Activated T-cell treated with anti-CD3 and anti-CD28 coated beads for 48 hours (primary cell): ENCODE measurements at places on chromosomes 5 and 9.

DNA sequence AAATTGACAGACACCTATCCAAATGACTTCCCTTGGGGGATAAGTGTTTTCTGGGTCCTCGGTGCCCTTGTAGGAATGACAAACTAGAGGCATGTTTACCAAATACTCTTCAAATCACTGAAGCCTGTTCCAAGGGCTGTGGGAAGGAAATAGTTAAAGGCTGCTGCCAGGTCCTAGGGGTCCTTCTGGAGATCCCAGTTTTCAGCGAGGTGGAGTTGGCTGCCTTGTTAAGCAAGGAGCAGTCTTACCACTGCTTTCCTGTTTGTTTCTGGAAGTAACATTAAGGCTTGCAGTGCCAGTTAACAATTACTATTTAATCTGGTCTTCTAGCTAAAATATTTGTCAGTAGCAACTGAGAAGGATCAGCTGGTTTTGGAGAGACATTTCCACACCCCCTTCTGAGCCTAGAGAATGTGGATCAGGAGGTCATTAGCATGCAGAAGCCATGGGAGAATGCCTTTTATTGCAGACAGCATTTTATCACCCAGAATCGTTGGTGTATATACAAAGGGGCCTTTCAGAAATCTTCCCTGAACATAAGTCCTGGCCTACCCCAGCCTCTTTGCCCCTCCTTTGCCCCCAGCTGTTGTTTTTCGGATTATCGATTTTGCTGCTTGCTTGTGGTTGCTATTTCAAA is 238.8 kb downstream of the DMAC1 start:
- no peak for DNase-seq

GRCh38 chr5:177249761-177250537 is 53.6 kb downstream of the RAB24 start:
- DNase-seq = no peak

DNA sequence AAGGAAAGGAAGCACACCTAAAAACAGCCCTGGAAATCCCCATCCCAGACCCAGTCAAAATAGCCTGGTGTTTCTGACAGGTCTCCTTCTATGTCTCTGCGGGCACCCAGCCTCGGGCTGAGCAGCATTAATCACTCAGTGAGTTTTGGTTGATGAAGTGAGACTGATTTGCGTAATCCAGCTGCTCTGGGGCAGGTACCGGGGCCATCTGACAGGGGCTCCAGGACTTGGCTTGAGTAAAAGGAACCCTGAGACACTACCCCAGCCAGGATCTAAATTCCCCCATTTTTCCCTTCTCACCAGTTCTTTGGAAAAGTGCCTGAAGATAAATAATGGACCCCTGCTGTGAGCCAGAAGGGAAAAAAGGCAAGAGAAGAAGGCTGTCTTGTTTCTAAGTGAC is 596 bp downstream of the SLC28A3 start:
- DNase-seq = no peak

GRCh38 chr9:126036881-126037291 is 289.7 kb downstream of the PBX3 start:
- DNase-seq = no peak

- DNase-seq = no peak
These were observed 62.5 kb downstream of the EXOSC2 start for GRCh38 chr9:130756037-130756436.

- DNase-seq = no peak
These were observed 28.9 kb upstream of the GSN start for GRCh38 chr9:121239071-121239470.

GRCh38 chr9:35933550-35934067 is 24.3 kb downstream of the SPAAR start:
- no peak for DNase-seq

GRCh38 chr9:70600506-70600905 is 186.0 kb upstream of the KLF9 start:
- no peak for DNase-seq

DNA sequence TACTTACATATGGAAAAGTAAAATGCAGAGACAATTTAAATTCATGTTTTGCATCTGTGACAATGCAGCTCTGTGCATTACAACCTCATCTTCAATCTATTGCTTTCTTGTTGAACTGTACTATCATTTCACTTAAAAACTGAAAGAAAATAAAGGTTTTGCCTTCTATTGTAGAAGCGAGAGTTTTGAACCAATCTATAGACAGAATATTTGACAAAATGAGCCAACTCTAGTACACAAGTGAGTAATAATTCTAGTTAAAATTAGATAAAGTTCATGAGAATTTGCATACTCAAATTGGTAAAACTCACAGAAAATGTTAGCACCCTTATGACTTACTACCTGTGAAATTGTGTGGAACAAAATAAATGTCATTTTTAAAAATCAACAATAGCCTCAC is 123.7 kb downstream of the EDIL3 start:
- DNase-seq = no peak

- no peak for DNase-seq
These were observed 54.1 kb downstream of the PWWP2A start for GRCh38 chr5:160064995-160065614.

- no peak for DNase-seq
These were observed 167.3 kb downstream of the PJA2 start for GRCh38 chr5:109242518-109242917.

- DNase-seq = no peak
These were observed 273.7 kb downstream of the DIRAS2 start for GRCh38 chr9:90368928-90369327.

DNA sequence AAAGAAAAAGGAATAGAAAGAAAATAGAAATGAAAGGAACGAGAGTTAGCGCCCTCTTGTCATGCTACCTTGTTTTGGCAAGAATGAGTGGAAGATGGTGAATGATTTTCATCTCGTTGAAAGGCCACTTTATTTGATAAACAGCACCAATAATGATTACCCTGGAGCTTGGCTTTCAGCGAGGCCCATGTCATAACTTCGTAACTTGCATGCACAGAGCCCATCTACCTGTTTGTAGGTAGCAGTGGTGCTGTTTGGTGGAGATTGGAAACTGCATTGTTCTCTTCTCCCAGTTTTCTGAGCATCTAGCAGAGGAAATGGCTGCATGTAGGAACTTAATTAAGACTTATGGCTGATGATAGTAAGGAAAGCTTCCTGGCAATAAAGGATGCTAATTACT is 59.3 kb downstream of the NPR3 start:
- DNase-seq = no peak

DNA sequence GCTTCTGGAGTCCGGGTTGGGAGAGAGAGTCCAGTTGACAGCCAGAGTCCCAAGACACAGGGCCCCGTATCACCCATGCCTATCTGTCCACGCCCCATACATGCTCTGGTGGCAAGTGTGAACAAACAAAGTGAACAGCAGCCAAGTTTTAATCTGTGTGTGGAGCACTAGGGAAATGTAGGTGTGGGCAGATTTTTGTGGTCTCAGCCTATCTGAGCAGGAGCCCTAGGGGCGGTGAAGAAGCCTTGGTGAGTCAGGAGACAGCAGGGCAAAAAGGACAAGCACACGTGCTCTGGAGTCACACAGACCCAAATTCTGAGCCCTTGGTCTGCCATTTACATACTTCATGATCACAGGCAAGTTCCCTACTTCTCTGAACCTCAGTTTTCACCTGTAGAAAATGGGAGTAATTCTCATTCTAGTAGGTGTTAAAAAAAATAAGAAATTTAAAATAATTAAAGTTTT is 23.2 kb downstream of the EGR1 start:
- DNase-seq = no peak

DNA sequence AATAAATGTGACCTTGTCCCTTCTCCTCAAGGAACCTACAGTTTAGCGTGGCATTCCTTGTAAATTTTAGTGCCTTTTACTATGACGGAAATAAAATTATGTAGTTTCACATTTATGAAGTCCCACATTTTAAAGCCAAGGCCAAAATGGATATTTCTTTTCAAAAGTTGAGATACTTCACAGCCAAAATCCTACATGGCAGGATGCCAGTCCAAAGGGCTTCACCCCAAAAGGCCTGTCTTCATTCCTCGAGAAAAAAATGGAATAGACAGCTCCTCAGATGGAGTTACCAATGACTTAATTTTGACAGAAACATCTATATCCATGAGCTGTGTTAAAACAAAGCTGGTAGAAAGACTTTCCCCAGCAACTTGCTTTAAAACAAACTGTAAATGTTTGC is 211.2 kb downstream of the GLIS3 start:
- no peak for DNase-seq

DNA sequence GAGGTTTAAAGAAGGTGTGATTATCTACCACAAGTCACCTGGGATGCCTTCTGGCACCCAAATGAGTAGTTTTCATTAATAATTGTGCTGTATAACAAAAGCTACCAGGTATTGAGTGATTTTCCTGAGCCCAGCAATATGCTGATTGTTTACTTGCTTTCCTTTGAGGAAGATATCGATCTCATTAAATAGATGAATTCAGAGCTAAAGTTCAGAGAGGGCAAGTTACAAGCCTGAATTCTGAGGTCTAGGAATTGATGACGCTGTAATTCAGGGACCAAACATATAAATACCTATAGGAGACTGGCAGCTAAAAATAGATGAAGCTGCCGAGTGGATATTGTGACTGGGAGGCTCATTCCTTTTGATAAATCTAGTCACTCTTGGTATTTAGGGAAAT is 1.1 kb downstream of the ERCC6L2 start:
- no peak for DNase-seq

DNA sequence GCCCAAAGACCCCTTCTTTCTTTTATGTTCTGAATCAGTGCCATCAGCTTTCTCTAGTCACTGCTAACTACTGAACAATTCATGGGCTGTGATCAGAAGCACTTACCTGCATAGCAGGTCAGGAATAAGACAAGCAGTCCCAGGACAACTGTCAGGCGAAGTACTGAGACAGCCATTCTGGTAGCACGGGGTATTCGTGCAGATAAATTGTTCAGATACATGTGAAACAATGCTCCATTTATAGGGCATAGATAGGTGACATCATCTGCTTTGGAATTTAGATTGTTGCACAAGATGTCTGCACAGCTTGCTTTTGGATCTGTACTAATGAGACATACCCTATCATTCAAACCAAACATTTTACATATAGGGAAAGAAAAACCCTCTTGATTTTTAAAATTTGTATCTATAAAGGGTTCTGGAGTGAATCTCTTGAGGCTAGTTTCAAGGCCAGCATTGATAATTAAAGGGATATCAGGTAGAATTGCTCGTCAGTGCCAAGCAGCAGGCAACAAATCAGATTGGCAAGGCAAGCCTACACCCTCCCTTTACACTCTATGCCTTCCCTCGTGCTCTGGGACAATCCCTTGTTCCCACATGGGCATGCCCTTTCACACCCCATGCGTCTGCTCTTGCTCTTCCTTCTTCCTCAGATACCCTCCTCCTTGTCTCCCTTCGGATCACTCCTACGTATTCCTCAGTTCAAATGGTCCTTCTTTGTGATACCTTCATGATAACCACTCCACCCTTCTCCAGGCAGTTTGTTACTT is at the start of gene C5orf46:
TSS of gene C5orf46 (minus strand) at position 213 of the 770 bp plus-strand sequence. CDS start at position 176, 37 bp downstream.
- DNase-seq = no peak

DNA sequence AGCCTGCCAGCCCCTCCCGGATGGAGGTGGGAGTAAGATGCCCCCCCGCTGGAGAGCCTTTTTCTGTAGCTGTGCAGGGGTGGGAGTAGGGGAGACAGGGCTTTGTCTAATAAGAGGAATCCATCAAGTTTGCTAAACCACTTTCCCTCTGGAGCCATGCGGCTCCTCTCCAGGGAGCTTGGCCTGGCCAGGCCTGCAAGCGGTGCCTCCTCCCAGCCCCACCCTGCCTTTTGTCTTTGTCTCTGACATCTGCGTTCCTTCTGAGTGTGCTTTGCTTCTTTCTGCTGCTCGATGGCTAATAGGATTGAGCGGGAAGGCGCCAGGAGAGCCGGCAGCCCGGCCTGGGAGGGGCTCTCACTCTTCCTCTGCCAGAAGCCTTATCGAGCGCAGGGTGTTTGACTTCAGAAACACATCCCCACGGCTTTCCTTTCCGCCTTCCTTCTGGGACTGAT is 26.7 kb upstream of the FCN1 start:
- DNase-seq = no peak

- DNase-seq = no peak
These were observed 114.8 kb downstream of the MSX2 start for GRCh38 chr5:174839196-174839595.

- DNase-seq = no peak
These were observed 505.1 kb upstream of the KLF4 start for GRCh38 chr9:107994648-107995047.

DNA sequence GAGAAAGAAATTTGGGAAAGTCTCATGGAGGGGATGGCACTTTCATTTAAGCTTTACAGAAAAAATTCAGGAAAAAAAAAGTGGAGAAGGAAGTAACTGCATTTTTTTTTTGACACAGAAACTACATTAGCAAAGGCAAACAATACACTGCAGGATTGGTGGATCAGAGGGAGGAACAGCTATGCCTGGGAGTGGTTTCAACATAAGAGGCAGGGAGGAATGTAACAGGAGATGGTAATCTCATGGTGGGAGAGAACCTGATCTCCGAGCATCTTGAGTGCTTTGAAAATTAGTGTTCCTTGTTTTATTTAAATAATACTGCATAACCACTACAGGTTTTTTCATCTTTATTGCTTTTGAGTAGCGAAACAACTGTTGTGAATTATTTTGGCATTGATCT is 249.4 kb downstream of the FAM170A start:
- DNase-seq = no peak

DNA sequence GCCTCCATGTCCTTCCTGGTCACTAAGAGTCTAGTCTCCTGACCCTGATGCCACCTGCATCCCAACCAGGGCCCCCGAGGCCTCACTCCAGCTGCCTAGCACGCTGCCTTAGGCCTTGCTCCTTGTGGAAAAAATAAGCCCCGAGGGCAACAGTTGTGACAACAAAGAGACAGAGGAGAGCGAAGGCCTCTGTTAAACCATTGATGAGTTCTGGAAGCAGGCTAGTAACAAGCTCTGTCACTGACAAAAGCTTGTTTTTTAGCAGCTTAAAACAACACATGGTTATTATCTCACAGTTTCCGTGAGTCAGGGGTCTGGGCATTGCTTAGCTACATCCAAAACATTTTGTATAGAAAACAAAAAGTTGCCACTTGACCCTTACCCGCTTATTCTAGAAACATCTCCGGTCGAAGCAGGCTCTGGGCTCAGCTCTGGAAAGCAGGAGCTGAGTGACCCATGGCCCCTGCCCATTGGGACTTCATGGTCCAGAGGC is 48.2 kb upstream of the TBC1D2 start:
- no peak for DNase-seq

DNA sequence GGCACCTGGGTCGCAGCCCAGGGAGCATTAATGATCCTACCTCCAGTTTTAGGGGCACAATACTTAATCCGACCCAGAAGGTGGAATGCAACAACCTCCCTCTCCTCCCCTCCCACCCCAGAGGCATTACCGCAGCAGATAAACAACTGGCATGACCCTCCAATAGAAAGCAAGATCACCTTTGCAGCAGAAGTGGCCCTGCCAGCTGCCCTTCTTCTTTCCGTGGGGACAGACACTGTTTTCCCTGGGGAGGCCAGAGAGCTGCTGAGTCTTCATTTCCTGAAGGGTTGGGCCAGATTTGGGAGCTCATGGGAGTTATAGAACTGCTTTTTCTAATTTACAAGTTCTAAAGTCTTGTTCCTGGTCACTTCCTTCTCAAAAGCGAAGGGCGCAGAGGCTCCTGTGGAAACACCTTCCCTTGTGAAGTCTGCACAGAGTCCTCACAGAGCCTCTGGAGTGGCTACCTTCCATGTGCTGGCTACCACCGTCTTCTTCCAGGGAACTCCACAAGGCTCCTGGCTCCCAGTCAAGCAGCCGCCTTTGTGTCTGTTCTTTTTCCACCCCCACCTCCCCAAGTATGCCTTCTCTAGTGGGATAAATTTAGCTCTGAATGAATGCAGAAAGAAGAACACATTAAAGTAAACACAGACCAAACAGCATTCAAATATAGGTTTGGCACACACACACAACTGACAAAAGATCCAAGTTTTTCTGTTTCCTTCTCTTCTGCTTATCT is 8.0 kb upstream of the PALM2AKAP2 start:
- no peak for DNase-seq

- no peak for DNase-seq
These were observed 82.1 kb downstream of the CCDC192 start for GRCh38 chr5:127785098-127785927.
